ENCODE measurements at places on chromosomes 12 and 14. TPM values are rescaled to one million over a fixed set of nuclear protein-coding genes. Genes with fewer than 3 reads are reported as not detected.

Gene OTOGL
- total RNA-seq = 0.04 TPM

Gene AMN
- 0.69 TPM for total RNA-seq

Gene TSHR
- not detected for total RNA-seq

Gene SLC5A8
- total RNA-seq = not detected

Gene TEAD4
- 50.8 TPM for total RNA-seq

Gene GABARAPL1
- 44.0 TPM for total RNA-seq

Gene SERPINA4
- total RNA-seq = not detected

Gene FOXA1
- total RNA-seq = 12.9 TPM

Gene ARID4A
- total RNA-seq = 6.3 TPM

Gene GALC
- total RNA-seq = 13.2 TPM

Gene GLT8D2
- not detected for total RNA-seq

Gene RPL10L
- total RNA-seq = not detected

Gene TROAP
- 82.7 TPM for total RNA-seq

Gene SCNN1A
- 3.9 TPM for total RNA-seq

Gene PSMC1
- total RNA-seq = 227 TPM

Gene PLEKHG7
- not detected for total RNA-seq

Gene IL22
- total RNA-seq = not detected

Gene ATL1
- total RNA-seq = 5.0 TPM

Gene TRHDE
- total RNA-seq = 0.13 TPM

Gene ENDOU
- total RNA-seq = not detected

Gene LRTM2
- not detected for total RNA-seq

Gene PIWIL1
- total RNA-seq = not detected

Gene LPAR5
- total RNA-seq = 0.65 TPM

Gene TPPP2
- not detected for total RNA-seq

Gene KLRK1
- total RNA-seq = not detected

Gene ANKRD33
- total RNA-seq = not detected

Gene LUM
- total RNA-seq = 0.22 TPM

Gene KLHL33
- not detected for total RNA-seq

Gene ITGB7
- total RNA-seq = 0.31 TPM

Gene KRT3
- total RNA-seq = 0.05 TPM

Gene SMCO2
- 0.36 TPM for total RNA-seq

Gene C12orf43
- 24.9 TPM for total RNA-seq

All from A549 treated with DMSO at 1 μM for 4 hours (cell line).